Endodermal cell (in vitro differentiated cells): ENCODE measurements at places on chromosomes 12 and 14. TPM values are rescaled to one million over a fixed set of nuclear protein-coding genes. Genes with fewer than 3 reads are reported as not detected.

HOTAIR gene
- not detected in 3 replicates for total RNA-seq

GLS2 gene
- total RNA-seq: 2.2 and 2.7 TPM in 2 replicates

KRT71 gene
- total RNA-seq: not detected in 3 replicates

CELA1 gene
- total RNA-seq: not detected in 3 replicates

CTSG gene
- not detected in 2 replicates for total RNA-seq

AICDA gene
- total RNA-seq: 0.41 TPM in 1 of 2 replicates, not detected in the other

NPFF gene
- not detected in 2 replicates for total RNA-seq

DNA sequence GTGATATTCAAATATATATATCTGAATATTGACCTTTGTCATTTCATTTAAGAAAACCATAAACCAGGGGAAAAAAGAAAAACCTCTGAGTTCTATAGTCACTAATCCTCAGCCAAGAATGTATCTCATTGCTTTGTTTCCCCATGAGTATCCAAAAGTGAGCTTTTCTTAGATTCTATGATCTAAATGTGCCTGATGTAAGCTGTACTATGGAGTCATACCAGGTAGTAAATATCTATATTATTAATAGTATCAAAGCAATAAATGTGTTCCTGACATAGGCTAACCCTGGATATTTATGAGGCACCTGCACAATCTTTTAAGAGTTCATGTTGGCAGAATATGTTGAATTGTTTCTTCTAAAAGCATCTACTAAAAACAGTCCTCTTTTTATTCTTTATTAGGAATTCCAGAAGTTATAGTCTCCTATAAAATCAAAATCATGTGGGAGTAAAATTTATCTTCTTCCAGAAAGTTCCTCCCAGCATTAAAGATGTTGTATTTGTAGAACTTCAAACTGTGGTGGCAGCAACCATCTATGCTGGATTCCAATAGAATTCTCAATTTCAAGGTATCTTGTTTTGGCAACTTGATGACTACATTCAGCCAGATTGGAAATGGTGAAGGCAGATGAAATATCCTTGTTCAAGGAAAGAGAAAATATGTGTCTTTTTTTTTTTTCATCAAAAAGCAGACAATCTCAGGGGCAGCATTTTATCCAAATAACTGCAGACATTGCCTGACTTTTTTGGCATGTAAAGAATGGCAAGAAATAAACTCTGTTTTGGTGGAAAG is 139.7 kb upstream of the RASSF8 start:
- peaks cover 10% of the 10 kb centered on the region for H3K4me1 ChIP-seq
- no peak overlapping the region for H3K27ac ChIP-seq
- no peak overlapping the region for H3K4me3 ChIP-seq
- H3K36me3 ChIP-seq: no peaks in the 10 kb centered on the region

DNA sequence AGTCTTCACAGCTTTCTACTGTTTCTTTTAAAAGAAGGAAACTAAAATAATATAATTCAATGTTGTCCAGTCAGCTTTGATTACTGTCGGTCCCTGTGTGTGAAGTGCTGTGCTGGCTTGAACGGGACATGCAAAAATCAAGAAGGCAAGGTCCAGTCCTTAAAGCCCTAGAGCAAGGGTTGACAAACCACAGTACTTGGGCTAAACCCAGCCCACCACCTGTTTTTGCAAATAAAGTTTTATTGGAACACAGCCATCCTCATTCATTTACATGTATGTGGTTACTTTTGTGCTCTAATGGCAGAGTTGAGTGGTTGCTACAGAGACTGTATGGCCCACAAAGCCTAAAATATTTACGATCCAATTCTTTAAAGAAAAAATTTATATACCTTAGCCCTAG is 41.2 kb upstream of the TCL1B start:
- H3K36me3 ChIP-seq: no peaks in the 10 kb centered on the region
- H3K4me3 ChIP-seq: no peak overlapping the region
- DNase-seq: no peak
- no peak overlapping the region for H3K27ac ChIP-seq
- no peaks in the 10 kb centered on the region for H3K4me1 ChIP-seq

DNA sequence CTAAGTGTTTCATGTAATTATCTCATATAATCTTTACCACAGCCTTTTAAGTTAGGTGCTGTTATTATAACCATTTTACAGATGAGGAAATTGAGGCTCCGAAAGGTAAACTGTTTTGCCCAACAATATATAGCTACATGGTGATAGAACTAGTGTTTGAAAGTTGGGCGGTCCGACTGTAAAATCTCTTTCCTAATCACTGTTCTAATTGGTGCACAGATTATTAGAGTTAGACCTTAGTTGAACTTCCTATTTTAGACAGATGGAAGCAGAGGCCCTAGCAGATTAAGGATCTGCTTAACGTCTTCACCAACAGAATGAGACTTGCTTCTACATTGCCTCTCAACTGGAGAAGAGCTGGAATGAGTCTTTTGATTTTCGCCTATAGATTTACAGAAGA is 30.0 kb upstream of the DUSP6 start:
- H3K27ac ChIP-seq: no peak overlapping the region
- no peaks in the 10 kb centered on the region for H3K27me3 ChIP-seq
- peaks cover 14% of the 10 kb centered on the region for H3K4me1 ChIP-seq
- H3K36me3 ChIP-seq: no peaks in the 10 kb centered on the region

GRCh38 chr12:124620606-124621295 is 53.3 kb upstream of the NCOR2 start:
- no peaks in the 10 kb centered on the region for H3K36me3 ChIP-seq
- no peak overlapping the region for H3K4me3 ChIP-seq
- no peak overlapping the region for H3K27ac ChIP-seq
- no peaks in the 10 kb centered on the region for H3K27me3 ChIP-seq
- no peak for DNase-seq

- H3K4me1 ChIP-seq: no peaks in the 10 kb centered on the region
- H3K36me3 ChIP-seq: no peaks in the 10 kb centered on the region
- H3K4me3 ChIP-seq: no peak overlapping the region
- no peak overlapping the region for H3K27ac ChIP-seq
Measured at GRCh38 chr14:29459531-29459930, 468.1 kb downstream of the PRKD1 start.

GRCh38 chr14:72629534-72629933 is 264.4 kb downstream of the DPF3 start:
- no peak overlapping the region for H3K27ac ChIP-seq
- no peak for DNase-seq
- H3K4me3 ChIP-seq: no peak overlapping the region

DNA sequence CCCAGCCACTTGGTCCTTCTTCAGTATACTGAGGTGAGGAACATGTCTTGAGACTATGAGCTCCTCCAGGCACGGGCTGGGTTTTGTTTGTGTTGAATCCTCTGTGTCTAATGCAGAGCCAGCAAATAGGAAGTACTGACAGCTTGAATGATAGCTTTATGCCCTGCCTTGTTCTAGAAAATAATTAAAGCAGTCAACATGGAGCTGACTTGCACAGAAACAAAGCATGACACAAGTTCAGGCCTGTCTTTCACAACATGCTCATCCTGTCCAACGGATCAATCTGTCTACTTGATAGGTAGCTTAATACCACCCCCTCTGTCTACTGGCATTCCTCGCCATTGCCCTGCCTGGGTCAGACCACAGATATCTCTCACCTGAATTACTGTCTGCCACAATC is 140.9 kb downstream of the ESRRB start:
- DNase-seq: no peak
- H3K4me3 ChIP-seq: no peak overlapping the region
- no peak overlapping the region for H3K27ac ChIP-seq
- H3K4me1 ChIP-seq: no peaks in the 10 kb centered on the region

DNA sequence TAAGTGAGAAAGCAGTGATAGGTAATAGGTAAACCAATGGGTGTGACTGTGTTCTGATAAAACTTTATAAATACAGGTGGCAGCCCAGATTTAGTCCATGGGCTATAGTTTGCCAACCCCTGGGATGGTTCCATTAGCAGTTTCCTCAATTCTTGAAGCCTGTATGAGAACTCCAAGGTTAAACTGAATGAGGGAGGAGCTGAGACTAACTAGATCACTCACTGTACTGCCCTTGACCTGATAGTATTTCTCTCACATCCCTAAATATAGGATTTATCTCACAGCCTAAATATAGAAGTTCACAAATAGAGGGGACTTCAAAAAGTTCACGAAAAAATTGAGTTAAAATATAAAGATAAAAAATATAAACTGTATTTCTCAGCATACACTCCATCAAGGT is 439.6 kb upstream of the CCDC196 start:
- DNase-seq: no peak
- no peaks in the 10 kb centered on the region for H3K27me3 ChIP-seq
- no peaks in the 10 kb centered on the region for H3K36me3 ChIP-seq
- H3K4me3 ChIP-seq: peak overlapping the region; percentile 36
- no peak overlapping the region for H3K27ac ChIP-seq

GRCh38 chr12:69385038-69385437 is 25.5 kb downstream of the YEATS4 start:
- no peak overlapping the region for H3K4me3 ChIP-seq
- no peak overlapping the region for H3K27ac ChIP-seq
- no peaks in the 10 kb centered on the region for H3K4me1 ChIP-seq
- no peak for DNase-seq
- no peaks in the 10 kb centered on the region for H3K27me3 ChIP-seq

- H3K27me3 ChIP-seq: no peaks in the 10 kb centered on the region
- H3K4me1 ChIP-seq: peaks cover 8% of the 10 kb centered on the region
- DNase-seq: no peak
- H3K27ac ChIP-seq: no peak overlapping the region
Measured at GRCh38 chr14:102692334-102692733, 84.9 kb upstream of the TRAF3 start.

DNA sequence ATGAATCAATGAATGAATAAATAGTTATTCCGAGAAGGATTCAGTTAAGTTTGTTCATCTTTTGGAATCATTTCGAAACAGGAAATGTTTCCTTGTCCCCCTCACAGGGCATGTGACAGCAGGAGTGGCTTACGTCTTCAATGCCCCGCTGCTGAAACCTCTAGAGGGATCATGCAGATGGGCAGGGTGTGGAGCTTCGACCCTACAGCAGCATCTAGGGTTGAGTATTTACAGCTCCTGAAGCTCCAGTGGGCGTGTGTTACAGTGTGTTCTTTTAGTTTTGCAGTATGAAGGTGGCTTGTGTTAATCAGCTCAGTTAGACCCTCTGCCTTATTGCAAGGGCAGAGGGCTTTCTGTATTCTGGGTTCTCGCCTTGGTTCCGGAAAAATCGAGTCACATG is 2.6 kb downstream of the NAV3 start:
- no peak overlapping the region for H3K4me3 ChIP-seq
- H3K27ac ChIP-seq: no peak overlapping the region
- peak; percentile 42 for DNase-seq
- no peaks in the 10 kb centered on the region for H3K27me3 ChIP-seq
- H3K36me3 ChIP-seq: no peaks in the 10 kb centered on the region

DNA sequence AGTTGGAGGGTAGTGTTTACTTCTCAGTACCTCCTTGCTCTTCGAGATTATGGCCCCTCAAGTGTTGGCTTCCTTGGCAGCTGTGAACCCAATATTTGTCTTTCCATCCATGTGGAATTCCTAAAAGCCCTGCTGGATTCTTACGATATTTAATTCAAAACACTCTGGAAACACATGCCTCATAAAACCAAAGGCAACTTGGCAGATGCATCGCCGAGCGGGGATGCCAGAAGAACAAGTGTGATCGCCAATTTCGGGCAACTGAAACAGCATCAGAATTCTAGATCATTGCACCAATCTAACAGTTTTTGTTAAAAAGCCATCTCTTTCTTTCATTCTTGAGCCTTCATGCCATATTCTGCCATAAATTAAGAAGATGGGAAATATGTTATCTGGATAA is 934.4 kb downstream of the AACS start:
- H3K4me3 ChIP-seq: no peak overlapping the region
- no peaks in the 10 kb centered on the region for H3K4me1 ChIP-seq
- no peak for DNase-seq
- H3K27ac ChIP-seq: no peak overlapping the region

DNA sequence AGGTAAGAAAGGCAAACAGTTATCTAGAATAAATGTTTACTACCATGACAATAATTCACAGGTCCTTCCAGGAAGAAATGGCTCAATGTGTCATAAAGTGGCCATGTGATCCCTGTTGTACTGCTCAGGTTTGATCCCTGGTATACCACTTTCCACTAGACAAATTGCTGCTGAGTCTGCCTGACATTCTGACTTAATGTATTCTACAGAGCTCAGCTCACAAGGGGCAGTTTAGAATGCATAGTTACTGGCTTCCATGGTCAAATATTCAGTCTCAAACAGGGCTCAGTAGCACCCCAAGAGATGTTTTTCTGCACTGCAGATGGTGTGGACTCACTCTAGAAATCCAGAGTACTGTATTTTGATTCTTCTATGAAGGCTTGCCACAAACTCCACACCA is 21.8 kb downstream of the TSHR start:
- no peaks in the 10 kb centered on the region for H3K4me1 ChIP-seq
- no peak overlapping the region for H3K27ac ChIP-seq
- no peak overlapping the region for H3K4me3 ChIP-seq
- H3K36me3 ChIP-seq: no peaks in the 10 kb centered on the region

DNA sequence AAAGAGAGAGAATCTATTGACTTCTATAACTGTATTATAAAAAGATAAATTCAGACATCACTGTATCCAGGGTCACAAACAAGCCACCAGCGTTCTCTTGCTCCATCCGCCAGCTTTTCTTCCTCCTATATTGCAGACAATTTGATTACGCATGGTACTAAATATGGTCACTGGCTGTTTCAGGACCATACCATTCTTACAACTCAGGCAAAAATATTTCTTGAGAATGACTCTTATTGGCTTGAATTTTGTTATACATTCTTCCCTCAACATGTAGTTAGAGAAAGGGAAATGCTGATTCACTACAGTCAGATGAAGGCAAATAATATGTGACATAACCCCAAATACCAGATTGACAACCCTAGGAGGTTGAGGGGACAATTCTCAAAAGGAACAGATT is 101.3 kb downstream of the SLC6A15 start:
- H3K27me3 ChIP-seq: peaks cover 34% of the 10 kb centered on the region
- H3K4me1 ChIP-seq: no peaks in the 10 kb centered on the region
- H3K27ac ChIP-seq: no peak overlapping the region
- no peak for DNase-seq
